ENCODE measurements at places on chromosomes 6 and 20. TPM values are rescaled to one million over a fixed set of nuclear protein-coding genes. Genes with fewer than 3 reads are reported as not detected.
A peak's percentile ranks its signal among the peaks of the same experiment; 100 is the strongest.

The SEMG1 gene
- total RNA-seq: not detected

The IER3 gene
- 174 TPM for total RNA-seq

- H3K27ac ChIP-seq: no peak overlapping the region
- no peak for DNase-seq
- no peaks in the 10 kb centered on the region for H3K4me1 ChIP-seq
- no peaks in the 10 kb centered on the region for H3K36me3 ChIP-seq
Observed at GRCh38 chr6:129843573-129843972, 17.5 kb downstream of the TMEM244 start.

DNA sequence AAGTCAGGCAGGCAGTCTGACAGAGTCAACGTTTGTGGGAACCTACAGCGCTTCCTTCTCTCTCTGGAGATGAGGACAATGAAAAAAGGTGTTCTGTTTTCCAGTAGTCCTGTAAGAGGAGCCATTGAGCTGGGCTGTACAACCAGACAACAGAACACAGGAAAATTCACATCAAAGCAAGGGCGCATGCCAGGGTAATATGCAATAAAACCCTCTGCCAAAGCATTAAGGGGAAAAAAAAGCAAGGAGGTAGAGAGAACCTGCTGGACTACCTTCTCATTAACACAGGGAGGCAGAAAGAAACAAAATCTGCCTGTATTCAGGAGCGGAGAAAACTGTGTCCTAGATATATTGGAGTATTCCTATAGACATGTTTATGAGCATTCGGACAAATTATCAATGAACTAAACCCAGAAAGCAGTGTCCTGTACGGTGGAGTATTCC, 1.3 kb downstream of the RNF24 start:
- peak overlapping the region; percentile 10 for H3K27ac ChIP-seq
- H3K36me3 ChIP-seq: no peaks in the 10 kb centered on the region
- H3K27me3 ChIP-seq: no peaks in the 10 kb centered on the region
- no peak overlapping the region for H3K4me3 ChIP-seq
- peaks cover 4% of the 10 kb centered on the region for H3K4me1 ChIP-seq

DNA sequence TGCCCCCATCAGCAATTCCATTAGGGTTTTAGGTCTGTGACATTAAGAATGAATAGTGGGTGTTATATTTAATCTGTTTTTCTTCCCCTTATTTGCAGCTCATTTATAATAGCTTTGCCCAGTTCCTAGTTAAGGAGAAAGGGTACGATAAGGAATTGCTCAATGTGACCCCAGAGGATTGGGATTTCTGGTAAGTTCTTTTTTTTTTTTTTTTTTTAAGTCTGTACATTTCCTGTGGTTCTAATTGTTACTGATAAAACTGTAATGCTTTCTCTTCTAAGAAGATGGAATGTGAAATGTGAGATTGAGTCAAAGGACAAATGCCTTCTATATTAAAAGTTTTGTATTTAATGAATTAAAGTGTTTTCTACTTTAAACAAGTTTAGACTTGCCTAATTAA, 5.5 kb downstream of the NT5DC1 start:
- H3K4me3 ChIP-seq: no peak overlapping the region
- peaks cover 35% of the 10 kb centered on the region for H3K4me1 ChIP-seq
- no peak overlapping the region for H3K27ac ChIP-seq
- no peaks in the 10 kb centered on the region for H3K27me3 ChIP-seq

- no peak for DNase-seq
- no peak overlapping the region for H3K27ac ChIP-seq
- peaks cover 4% of the 10 kb centered on the region for H3K4me1 ChIP-seq
- H3K4me3 ChIP-seq: no peak overlapping the region
- H3K27me3 ChIP-seq: no peaks in the 10 kb centered on the region
Observed at GRCh38 chr6:27128311-27129094, 119.0 kb upstream of the PRSS16 start.

GRCh38 chr6:1129131-1129530, 182.8 kb upstream of the FOXQ1 start:
- DNase-seq: peak; percentile 55
- H3K27me3 ChIP-seq: no peaks in the 10 kb centered on the region
- no peaks in the 10 kb centered on the region for H3K4me1 ChIP-seq
- H3K36me3 ChIP-seq: no peaks in the 10 kb centered on the region
- no peak overlapping the region for H3K4me3 ChIP-seq

Measured in heart right ventricle (tissue), 16 donors.